NCI-H524 (cell line): ENCODE measurements at places on chromosomes 1 and 21.

DNA sequence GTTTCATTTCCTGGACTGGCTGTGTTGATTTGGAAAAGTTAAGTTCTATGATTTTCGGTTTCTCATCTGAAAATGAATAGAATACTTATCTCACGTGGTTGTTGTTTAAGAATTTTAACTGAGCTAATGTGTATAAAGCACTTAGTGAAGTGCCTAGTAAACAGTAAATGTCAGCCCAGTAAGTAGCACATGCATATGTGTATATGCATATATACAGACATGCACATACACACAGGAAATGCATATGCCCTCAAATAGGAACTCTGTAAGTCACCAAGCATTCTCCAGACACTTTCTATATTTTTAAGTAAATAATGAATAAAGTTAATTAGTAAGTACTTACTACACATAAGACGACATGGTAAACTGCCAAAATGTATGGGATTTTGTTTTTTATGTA is 128.6 kb downstream of the CLEC20A start:
- DNase-seq: no peak

- peak; percentile 21 for DNase-seq
These were observed 105.1 kb downstream of the COLGALT2 start for GRCh38 chr1:183932412-183932811.

DNA sequence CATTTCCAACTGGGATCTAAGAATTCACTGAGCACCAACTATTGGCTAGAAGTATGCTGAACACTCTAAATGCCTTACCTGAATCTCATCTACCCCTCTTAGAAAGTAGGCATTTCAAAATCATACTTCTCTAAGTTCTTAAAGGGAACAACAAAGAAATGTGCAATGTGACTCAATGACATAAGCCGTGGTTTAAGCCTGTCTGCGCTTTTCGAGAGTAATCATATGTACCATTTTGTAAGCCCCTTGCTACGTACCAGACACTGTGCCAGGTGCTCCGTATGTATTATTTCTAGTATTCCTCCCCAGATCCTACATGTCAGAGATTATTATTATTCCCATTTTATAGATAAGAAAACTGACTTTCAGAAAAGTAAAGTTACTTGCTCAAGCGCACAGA is 454.2 kb downstream of the SETD4 start:
- no peak for DNase-seq

- no peak for DNase-seq
These were observed 28.3 kb downstream of the GADD45A start for GRCh38 chr1:67713057-67713846.

- no peak for DNase-seq
These were observed 128.1 kb downstream of the MRPS6 start for GRCh38 chr21:34201481-34201858.

DNA sequence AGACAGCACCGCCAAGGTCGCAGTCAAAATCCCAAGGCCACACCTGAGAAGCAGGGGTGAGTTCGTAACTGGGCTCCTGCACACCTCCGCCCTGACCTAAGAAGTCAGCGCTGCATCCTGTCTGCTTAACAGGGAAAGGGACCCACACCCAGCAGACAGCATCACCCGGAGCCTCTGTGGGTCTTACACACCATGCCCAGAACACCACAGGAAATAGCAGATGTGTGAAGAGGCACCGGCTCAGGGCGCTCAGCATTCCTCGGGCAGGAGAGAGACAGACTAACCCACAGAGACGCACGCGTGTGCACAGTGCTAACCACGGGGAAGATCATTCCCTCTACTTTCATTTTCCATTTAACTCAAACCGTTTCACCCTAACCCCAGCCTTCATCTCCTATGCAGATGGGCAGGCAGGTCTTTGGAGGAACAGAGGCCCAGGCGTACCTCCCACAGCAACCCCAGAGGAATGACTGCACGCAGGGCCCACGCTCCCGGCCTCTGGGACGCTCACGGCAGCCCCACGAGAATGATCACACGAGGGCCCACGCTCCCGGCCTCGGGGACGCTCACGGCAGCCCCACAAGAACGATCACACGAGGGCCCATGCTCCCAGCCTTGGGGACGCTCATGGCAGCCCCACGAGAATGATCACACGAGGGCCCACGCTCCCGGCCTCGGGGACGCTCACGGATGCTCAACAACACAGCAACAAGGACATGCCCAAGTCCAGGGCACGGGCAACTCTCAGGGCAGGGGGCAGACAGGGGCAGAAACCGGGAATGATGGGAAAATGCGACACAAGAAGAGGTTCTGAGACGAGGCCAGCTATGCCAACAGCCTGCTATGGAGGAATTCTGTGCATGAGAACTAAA is 20.9 kb downstream of the POFUT2 start:
- no peak for DNase-seq
